ENCODE measurements at places on chromosomes 1 and 21. TPM values are rescaled to one million over a fixed set of nuclear protein-coding genes. Genes with fewer than 3 reads are reported as not detected.

DNA sequence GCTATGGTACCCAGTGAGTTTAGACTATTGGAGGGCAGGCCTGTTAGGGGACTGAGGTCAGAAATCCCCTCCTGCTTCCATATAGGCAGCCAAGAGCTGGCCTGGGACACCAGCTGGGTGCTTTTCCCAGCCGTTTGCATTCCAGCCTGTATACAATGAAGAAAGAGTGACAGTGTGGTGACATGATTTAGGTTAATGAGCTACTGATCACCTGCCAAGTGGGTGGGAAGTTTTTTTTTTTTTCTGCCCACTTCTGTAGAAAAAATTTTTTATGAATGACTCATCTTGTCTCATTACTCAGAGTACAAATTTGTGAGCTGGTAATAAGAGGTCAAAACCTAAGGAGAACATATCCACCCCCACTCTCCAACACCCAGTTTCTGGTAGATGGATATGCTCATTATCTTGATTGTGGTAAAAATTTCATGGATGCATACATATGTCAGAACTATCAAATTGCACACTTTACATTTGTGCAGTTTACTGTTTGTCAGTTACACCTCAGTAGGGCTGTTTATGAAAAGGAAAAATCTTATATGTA is 16.4 kb upstream of the CGN start:
- DNase-seq, result peak; percentile 47

- DNase-seq, result no peak
These were observed 244.6 kb upstream of the DMRTA2 start for GRCh38 chr1:50667710-50668356.

GRCh38 chr1:23751815-23752200 is 8.5 kb downstream of the ELOA start:
- no peak for DNase-seq

The PER3 gene
- 9.0 TPM for total RNA-seq

The SLC6A17 gene
- 0.47 TPM for total RNA-seq

The EPS8L3 gene
- total RNA-seq, result not detected

The TRIM58 gene
- not detected for total RNA-seq

The GRIK1 gene
- not detected for total RNA-seq

GRCh38 chr1:117783606-117784396 is 145.6 kb downstream of the GDAP2 start:
- DNase-seq, result peak; percentile 8

The DIPK1A gene
- total RNA-seq, result 28.4 TPM

The KIAA1614 gene
- total RNA-seq, result 6.5 TPM

- peak; percentile 86 for DNase-seq
These were observed 7.4 kb downstream of the SOX13 start for GRCh38 chr1:204080163-204080903.

DNA sequence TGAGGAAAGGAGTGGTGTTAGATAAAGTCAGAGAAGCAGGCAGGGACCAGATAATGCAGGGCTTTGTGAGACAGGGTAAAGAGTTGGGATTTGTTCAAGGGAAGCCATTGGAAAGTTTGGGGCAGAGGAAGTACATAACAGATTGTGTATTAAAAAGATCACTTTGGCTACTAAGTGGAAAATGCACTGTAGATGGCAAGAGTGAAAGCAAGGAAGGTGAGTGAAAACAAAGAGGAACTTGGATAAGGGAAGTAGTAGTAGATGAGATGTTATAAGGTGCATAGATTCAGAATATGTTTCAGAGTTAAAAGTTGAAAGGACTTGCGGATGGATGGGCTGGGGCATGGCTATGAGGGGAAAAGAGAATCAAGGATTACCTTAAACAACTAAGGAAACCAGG is 17.4 kb downstream of the MRPL39 start:
- no peak for DNase-seq

The CPLANE2 gene
- total RNA-seq, result 11.3 TPM

The RAP1GAP gene
- not detected for total RNA-seq

DNA sequence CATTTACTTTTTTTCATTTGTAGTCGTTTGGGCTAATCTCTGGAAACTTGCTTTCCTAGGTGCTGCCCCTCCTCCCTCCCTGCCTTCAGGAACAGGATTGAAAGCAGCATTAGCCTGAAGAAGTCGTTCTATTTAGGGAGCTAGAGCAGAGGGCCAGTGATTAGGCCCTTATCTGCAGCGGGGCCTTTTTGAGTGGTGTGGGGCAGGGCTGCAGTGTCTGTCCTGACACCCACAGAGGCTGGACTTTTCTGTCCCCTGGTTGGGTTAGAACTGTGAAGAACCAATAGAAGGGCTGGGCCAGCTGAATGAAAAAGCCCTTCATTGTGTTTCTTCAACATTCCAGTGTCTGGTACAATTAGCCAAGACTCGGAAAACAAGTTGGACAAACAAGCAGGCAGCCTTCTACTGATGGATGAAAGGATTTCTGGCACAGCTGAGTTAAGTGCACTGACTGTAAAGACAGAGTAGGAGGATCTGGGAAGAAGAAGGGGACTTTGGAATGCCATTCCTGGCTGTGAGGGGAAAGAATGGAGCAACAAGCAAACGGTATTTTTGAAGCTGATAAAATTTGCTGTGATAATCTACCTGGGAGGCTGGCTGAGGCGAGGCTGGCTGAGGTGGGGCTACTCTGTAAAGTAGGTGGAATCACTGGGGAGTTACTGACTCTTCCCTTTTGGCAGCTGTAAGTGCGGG is 9.7 kb downstream of the MACF1 start:
- no peak for DNase-seq

DNA sequence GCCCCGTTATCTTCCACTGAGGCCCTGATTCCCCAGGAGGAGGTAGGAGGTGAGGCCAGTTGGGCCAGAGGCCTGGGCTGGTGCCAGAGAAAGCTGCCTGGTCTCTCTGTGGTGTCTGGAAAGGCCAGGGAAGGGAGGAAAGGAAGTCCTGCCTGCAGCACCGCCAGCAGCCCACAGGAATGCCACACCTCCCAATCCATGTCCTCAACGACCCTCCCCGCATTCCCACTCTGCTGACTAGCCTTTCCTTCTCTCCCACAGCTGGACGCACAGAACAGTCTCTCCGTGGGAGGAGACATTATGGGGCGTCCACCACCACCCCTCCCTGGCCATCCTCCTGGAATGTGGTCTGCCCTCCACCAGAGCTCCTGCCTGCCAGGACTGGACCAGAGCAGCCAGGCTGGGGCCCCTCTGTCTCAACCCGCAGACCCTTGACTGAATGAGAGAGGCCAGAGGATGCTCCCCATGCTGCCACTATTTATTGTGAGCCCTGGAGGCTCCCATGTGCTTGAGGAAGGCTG is 18.0 kb downstream of the CSF1 start:
- peak; percentile 93 for DNase-seq

DNA sequence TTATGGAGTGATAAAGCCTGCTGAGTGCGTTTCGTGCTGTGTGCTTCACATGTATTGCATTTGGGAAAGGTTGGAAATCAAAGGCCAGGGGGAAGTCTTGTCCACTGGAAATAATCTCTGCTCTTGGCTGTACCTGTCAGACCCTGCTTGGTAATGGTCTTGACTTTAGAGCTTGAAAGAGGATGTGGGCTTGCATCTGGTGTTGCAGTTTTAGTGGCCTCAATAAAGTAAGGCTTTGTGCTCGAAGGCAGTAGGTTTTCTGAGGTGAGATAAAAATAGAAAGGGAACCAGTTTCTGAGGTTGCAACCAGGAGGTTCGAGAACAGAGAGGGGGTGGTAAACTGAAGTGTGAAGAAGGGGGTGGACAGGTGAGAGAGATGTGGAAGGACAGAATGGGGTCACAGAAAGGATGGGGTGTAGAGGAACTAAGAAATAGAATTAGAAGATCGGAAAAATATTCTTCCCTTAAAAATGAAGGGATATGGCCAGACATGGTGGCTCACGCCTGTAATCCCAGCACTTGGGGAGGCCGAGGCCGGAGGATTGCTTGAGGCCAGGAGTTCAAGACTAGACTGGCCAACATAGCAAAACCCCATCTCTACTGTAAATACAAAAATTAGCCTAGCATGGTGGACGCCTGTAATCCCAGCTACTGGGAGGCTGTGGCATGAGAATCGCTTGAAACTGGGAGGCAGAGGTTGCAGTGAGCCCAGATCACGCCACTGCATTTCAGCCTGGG is 1.5 kb downstream of the S100PBP start:
- DNase-seq, result no peak

The S100A7A gene
- total RNA-seq, result not detected

- no peak for DNase-seq
These were observed 89.0 kb downstream of the MACF1 start for GRCh38 chr1:39293375-39294070.

GRCh38 chr1:226654668-226655055 is 84.4 kb downstream of the ITPKB start:
- DNase-seq, result no peak

- peak; percentile 62 for DNase-seq
These were observed 107.9 kb downstream of the SPSB1 start for GRCh38 chr1:9400425-9401079.

DNA sequence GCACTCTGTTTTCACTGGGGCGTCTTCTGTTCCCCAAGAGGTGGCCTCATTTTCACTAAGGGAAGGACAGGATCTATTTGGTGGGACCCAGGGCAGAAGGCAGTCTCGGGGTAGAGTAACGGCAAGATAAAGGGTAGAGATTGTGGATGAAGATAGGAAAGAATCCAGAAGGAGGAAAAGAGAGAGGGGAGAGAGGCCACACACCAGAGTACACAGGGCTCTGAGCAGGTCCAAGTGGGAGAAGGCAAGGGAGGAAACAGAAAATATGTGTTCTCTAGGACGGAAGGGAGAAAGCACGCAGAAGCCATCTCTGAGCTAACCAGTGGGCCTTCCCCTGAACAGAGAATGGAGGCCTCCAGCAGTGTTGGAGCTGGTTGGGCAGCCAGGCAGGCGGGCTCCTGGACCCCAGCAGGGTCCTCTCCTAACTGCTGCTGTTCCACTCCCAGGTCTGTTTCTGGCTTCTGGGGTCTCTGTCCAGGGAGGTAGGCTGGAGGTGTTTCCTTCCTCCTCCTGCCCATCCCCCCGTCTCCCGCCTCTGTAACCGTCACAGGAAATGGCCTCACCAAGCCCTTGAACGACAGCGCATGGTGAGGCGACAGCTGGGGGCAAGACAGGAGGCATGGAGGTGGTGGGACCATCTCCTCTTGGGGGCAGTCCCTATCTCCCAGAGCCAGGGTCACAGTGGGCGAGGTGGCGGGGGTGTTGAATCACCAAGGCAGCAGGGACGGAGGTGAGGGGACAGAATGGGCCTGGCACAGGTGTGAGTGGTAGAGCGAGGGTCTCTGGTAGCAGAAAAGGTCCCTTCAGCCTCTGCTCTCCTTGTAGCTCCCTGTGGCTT is 649 bp downstream of the PTPN7 start:
- DNase-seq, result no peak

The ADAMTS5 gene
- total RNA-seq, result 34.5 TPM

All from myocyte (in vitro differentiated cells).